ENCODE measurements at places on chromosomes 7 and 10.

DNA sequence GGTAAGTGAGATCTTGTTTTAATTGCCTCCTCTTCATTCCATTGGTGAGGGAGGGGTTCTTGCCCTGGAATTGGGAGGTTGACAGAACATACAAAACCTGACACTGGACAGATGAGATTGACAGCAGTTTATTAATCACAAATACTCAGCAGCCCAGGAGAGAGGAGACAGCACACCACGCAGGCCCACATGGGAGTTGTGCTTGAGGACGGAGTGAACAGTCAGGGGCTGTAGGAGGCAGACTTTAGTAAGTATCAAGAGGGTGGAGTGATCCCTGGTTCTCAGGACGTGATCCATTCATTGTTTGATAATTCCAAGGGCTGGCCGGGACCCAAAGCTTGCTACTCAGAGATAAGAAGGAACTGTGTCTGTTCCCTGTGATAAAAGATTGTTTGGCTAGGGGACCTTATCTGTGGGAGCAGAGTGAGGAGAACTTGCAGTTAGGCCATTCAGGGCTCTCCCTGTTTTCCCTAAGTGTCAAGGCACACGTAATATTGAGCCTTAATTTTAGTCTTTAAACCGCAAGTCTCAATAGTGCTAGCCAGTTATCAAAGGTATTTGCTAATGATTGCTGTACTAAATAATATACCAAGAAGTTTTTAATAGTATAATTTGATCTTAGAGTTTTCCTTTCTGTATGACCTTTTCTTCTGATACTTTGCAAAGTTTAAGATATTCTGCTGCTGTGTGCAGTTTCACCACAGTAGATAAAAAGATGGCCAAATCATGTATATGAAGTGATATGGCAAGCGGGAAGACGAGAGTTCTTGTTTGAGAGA lies 14.5 kb downstream of the CAPZA2 start:
- no peak for DNase-seq

DNA sequence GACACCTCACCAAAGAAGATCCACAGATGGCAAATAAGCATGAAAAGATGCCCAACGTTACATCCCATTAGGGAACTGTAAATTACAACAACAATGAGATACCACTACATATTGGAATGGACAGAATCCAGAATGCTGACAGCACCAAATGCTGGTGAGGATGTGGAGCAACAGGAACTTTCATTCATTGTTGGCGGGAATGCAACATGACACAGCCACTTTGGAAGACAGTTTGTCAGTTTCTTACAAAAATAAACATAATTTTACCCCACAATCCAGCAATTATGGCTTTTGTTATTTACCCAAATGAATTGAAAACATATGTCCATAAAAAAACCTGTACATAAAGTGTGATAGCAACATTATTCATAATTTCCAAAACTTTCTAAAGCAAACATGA lies 176.8 kb downstream of the C7orf25 start:
- DNase-seq: no peak

DNA sequence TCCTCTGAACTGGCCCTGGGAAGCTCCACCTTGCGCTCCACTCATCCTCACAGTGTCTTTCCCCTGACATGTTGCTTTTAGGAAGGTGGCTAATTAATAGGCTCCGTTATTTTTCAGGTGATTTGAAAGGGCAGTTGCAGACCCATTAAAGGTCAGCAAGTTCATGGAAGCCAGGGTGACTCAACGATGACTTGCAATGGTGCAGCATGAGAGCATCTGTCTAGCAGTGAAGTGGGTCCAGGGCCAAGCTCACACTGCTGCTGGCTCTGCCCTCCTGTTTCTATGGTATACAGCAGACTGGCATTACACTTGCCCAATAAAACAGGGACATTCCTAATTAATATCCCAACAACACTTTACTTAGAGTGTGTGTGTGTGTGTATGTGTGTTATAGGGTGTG lies 68.8 kb upstream of the WDR11 start:
- DNase-seq: no peak

- peak; percentile 3 for DNase-seq
These were observed 26.1 kb downstream of the ENKUR start for GRCh38 chr10:24989867-24990266.

DNA sequence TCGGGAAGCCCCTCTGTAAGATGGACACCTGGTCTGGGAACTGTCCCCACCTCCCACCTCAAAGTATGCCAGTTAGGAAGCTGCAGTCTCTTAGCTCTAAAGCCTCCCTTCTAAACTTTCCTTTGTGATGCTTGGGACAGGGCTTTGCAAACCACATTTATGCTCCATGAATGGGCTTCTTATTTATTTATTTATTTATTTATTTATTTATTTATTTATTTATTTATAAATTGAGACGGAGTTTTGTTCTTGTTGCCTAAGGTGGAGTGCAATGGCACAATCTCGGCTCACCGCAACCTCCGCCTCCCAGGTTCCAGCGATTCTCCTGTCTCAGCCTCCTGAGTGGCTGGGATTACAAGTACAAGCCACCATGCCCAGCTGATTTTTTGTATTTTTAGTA lies 1009.4 kb downstream of the TYW1 start:
- no peak for DNase-seq

- peak; percentile 92 for DNase-seq
These were observed 111.6 kb upstream of the KLF14 start for GRCh38 chr7:130845581-130846085.

- DNase-seq: peak; percentile 49
These were observed 161.3 kb upstream of the NPVF start for GRCh38 chr7:25389489-25390106.

DNA sequence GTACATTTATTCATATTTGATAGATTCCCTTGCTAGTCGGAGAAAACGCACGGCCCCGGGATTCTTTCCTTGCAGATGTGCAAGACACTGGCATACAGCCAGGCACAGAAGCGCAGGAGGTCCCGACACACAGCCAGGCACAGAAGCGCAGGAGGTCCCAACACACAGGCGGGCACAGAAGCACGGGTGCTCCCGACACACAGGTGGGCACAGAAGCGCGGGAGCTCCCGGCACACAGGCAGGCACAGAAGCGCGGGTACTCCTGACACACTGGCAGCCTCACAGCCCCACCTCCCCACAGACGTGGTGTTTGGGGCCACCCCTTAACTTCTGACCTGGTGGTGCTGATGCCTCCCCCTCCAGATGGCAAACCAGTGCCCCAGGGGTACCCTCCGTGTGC lies 237.3 kb downstream of the ZMYND11 start:
- DNase-seq: no peak

DNA sequence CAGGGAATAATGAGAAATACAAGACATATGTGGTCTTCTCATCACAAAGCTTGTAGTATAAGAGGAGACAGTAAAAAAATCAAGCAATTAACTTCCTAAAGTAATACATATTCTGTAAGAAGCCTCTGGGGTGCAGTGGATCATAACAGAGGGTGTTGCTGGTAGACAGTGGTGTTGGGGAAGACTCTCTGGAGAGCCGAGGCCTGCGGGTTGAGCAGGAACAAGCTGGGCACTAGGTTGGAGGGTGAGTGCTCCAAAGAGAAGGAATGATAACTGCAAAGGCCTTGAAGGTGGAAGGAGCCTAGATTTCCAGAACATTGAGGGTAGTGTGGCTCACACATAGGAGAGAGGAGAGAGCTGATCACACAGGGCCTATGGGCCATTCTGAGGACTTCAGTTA lies 1.5 kb downstream of the GIMAP4 start:
- DNase-seq: no peak

GRCh38 chr10:44385026-44385695 lies at the start of gene CXCL12:
Gene CXCL12, minus strand, starts transcription at chr10:44385097. Its CDS starts 92 bp downstream, at chr10:44385005.
- no peak for DNase-seq

DNA sequence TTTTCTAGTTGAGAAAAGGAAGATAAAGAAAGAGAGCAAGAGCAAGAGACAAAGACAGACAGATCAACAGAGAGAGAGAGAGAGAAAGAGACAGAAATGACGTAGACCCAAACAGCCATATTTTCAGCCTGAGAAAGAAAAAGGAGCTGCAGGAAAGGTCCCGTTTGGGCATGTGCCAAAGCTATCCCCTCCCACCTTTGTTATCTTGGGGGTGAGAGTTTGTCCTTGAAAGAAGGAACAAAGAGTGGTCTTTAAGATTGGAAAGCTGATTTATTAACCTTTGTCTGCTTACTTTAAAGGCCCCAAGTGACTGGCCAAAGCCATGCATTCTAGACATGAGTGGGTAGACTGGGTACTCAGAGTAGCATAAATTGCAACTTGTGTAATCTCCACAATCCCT lies 98.2 kb downstream of the AOAH start:
- DNase-seq: no peak

DNA sequence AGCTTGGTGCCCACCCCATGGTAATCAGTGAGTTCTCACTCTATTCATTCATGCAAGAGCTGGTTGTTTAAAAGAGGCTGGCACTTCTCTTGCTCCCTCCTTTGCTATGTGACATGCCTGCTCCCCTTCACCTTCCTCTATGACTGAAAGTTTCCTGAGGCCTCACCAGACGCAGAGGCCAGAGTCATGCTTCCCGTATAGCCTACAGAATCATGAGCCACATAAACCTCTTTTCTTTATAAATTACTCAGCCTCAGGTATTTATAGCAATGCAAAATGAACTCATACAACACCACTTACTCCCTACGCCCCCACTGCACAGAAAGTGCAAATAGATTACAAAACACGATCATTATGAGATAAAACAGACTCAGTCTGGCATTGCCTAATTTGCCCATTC lies 39.0 kb downstream of the SEC61G start:
- no peak for DNase-seq

GRCh38 chr7:92057375-92057774 lies 76.9 kb downstream of the CYP51A1 start:
- DNase-seq: peak; percentile 12

GRCh38 chr10:49353026-49353894 lies 42.6 kb downstream of the DRGX start:
- DNase-seq: no peak

- peak; percentile 68 for DNase-seq
These were observed 34.3 kb downstream of the HTRA1 start for GRCh38 chr10:122495406-122496340.

- DNase-seq: no peak
These were observed 32.6 kb upstream of the ZNRF2 start for GRCh38 chr7:30251708-30252329.

GRCh38 chr7:116354546-116355423 lies 144.4 kb downstream of the TES start:
- DNase-seq: peak; percentile 97

GRCh38 chr7:33716581-33717477 lies 188.5 kb upstream of the BMPER start:
- DNase-seq: peak; percentile 70

DNA sequence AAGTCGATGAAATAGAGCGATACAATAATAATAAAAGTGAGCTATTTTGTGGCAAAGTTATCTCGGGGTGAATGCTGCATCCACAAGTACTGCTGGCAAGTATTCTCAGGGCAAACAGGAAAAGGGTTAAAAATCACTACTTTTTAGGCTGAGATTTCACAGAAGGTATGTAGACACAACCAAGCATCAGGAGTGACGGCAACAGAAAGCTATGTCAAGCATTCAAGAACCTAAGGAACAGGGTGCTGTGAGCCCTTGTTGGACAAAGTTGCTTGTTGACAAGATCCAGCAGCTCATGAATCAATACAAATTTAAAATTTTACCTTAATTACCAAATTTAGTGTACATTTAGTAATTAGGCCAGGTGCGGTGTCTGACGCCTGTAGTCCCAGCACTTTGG lies 41.2 kb upstream of the C1QL3 start:
- DNase-seq: peak; percentile 12

- no peak for DNase-seq
These were observed 112.8 kb upstream of the LANCL2 start for GRCh38 chr7:55252386-55252785.

GRCh38 chr7:33534833-33535232 lies 370.5 kb upstream of the BMPER start:
- peak; percentile 24 for DNase-seq

DNA sequence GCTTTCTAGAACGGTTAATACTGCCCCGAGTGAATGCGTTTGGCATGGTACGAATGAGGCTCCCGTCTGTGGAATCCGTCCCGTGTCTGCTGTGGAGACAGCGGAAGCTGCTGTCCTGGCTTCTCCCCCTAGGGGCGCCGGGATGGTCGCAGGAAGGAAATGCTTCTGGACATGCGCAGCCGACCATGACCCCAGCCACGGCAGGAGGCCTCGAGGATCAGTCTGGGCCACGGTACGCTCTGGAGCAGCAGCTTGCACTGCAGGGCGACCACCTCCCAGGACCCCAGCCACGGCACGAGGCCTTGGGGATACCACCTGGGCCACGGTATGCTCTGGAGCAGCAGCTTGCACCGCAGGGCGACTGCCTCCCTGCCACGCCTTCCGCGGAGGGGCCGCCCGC lies 107.9 kb downstream of the CYTH3 start:
- peak; percentile 22 for DNase-seq

DNA sequence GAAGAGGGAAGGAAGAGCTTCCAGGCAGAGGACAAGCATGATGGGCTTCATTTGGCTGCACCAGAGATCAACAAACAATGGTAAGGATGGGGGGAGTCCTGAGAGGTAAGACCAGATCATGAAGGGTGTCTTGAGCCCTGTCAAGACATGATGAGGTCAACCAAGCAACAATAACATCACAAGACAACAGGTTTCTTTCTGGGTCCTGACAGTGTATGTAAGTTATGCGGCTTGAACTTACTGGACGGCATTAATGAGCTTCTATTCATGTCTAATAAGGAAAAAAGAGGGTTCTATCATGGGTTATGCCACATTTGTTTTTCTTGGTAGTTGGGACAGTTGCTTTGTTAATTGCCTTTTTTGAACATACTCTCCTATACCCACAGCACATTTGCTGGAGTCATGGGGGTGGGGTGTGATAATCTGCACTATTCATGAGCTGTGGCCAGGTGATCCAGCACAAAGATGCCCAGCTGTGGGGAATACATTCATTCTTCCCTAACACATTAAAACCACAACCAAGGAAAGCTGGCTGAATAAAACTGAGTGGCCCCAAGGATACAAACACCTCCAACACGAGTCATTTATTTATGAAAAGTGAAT lies 168.8 kb upstream of the KLF14 start:
- no peak for DNase-seq

DNA sequence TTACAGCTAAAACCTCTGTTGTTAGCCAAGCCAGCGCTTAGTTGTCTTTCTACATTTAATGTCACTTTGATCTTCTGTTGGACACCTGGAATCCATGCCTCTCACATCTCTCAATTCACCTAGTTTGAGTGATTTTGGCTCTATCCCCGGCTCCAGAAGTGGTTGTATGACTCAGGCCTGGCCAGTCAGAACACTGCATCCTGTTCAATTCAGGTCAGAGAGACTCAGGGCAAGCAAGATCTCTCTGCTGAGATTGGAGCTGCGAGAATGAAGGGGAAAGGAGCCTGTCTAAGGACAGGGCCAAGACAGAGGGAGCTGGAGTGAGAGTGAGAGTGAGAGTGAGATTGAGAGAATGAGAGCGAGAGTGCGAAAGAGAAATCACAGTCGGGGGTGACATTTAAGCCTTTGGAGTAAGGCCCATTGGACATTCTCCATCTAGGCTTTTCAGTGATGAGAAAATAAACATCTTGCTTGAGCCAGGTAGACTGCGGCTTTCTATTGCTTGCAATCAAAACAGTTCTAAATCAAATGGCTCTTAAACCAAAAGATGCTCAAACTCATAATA lies 83.3 kb upstream of the DYNC1I1 start:
- DNase-seq: peak; percentile 38

- DNase-seq: peak; percentile 14
These were observed 276.9 kb downstream of the DNAJB6 start for GRCh38 chr7:157613575-157614322.
